Upper lobe of left lung (tissue), 6 donors: ENCODE measurements at places on chromosomes 2 and 18. TPM values are rescaled to one million over a fixed set of nuclear protein-coding genes. Genes with fewer than 3 reads are reported as not detected.

- no peak overlapping the region for H3K27ac ChIP-seq
- H3K27me3 ChIP-seq = no peaks in the 10 kb centered on the region
- no peaks in the 10 kb centered on the region for H3K36me3 ChIP-seq
- H3K4me1 ChIP-seq = no peaks in the 10 kb centered on the region
Measured at GRCh38 chr18:39795350-39795749, 2159.7 kb upstream of the PIK3C3 start.

- H3K4me1 ChIP-seq = no peaks in the 10 kb centered on the region
- no peaks in the 10 kb centered on the region for H3K27me3 ChIP-seq
- no peak overlapping the region for H3K27ac ChIP-seq
- no peaks in the 10 kb centered on the region for H3K36me3 ChIP-seq
- H3K4me3 ChIP-seq = no peak overlapping the region
Measured at GRCh38 chr18:73669297-73669696, 478.3 kb downstream of the FBXO15 start.

GRCh38 chr2:197236816-197237215 lies 73.8 kb downstream of the ANKRD44 start:
- H3K27ac ChIP-seq = no peak overlapping the region
- H3K27me3 ChIP-seq = no peaks in the 10 kb centered on the region
- H3K4me3 ChIP-seq = no peak overlapping the region
- DNase-seq = no peak

- no peak overlapping the region for H3K4me3 ChIP-seq
- no peaks in the 10 kb centered on the region for H3K36me3 ChIP-seq
- DNase-seq = no peak
- H3K4me1 ChIP-seq = no peaks in the 10 kb centered on the region
- no peak overlapping the region for H3K27ac ChIP-seq
Measured at GRCh38 chr2:231111987-231112386, 12.9 kb downstream of the HTR2B start.

ACTR2 gene
- total RNA-seq = 266 TPM

ALK gene
- 0.20 TPM for total RNA-seq

CNTNAP5 gene
- not detected for total RNA-seq
